ENCODE measurements at places on chromosomes 2 and 18.
A peak's percentile ranks its signal among the peaks of the same experiment; 100 is the strongest.

DNA sequence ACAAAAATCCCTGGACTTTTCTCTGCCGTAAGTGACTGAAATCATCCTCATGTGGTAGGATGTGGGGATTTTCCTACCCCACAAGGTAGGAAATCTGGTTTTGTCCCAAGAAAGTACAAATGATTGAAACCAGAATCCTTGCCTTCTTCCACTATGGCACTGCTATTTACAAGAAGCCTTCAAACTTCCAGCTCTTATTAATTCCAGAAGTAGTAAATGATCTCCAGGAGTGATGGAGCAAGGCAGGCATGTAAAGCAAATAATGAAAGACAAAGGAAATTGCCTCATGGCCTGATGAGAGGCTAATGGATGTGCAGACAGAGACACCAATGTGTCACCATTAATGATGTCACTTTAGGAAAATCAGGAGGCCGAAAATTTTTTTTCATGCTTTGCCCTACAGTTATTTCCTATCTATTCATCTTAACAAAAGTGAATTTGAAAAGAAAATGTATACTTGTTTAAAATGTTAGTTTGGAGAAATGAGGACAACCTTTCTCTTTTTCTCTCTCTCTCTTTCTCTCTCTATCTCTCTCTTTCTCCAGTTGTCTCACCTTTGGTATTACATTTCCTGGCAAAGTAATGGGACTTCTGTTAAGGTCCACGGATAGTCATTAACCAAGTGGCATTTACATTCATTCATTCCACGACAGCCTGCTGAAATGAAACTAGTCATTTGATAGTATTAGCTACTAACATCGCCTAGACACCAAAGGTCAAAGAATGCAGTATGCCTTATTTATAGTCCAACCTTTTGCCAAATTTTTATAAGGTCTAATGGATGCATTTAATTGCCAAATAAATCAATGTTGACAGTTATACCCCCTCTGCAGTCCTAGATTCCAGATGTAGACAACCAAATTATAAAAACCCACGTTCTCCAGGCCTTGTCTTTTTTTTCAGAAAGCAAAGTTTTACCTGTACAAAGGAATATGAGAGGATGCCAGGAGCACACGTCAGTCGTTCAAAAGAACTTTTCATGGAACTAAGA is 5.0 kb upstream of the EVA1A start:
- no peak for DNase-seq

GRCh38 chr2:28096421-28096820 is 205.9 kb downstream of the BABAM2 start:
- no peak for DNase-seq

- DNase-seq, result peak; percentile 50
Measured at GRCh38 chr2:37573451-37574388, 97.7 kb downstream of the CDC42EP3 start.

GRCh38 chr2:103847276-103847675 is 1006.6 kb upstream of the POU3F3 start:
- DNase-seq, result no peak

GRCh38 chr2:210003359-210003758 is 921 bp downstream of the RPE start:
- DNase-seq, result no peak

GRCh38 chr2:239181903-239182581 is 218.8 kb downstream of the HDAC4 start:
- no peak for DNase-seq

DNA sequence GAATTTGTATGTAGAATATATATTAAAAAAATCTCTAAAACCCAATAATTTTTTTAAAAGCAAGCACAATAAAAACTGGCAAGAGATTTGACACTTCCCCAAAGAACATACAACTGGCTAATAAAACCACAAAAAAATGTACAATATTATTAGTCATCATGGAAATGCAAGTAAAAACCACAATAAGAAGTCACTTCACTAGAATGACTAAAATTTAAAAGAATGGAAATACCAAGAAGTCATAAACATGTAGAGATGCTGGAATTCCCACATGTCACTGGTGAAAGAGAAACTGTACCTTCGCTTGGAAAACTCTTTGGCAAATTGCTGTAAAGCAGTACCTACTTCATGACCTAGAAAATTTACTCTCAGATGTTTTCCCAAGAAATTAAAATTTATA is 43.4 kb upstream of the KYNU start:
- DNase-seq, result no peak

- DNase-seq, result no peak
Measured at GRCh38 chr2:213688133-213688532, 403.9 kb downstream of the SPAG16 start.

DNA sequence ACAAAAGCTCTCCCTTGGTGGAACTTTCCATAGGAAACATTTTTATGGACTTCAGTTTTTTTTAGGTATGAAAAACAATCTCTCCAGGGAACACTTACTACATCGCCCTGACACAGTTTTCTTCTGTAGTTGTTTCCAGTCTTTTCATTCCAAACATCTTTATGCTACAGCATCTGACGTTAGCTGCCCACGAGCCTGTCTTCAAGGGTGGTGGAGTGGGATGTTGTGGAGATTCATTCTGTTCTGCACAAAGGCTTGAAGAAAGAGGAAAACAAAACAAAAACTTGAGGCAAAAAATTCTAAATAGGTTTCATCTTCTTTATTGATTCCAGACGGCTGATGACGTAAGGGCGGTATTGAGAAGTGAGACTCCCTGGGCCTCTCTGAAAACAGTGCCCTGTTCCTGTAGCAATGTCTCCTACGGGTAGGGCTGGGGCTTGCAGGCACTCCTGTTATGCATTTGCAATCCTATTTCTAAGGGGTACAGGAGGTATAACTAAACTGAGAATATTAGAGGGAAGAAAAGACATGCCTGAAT is 375.0 kb downstream of the RNF144A start:
- DNase-seq, result no peak

DNA sequence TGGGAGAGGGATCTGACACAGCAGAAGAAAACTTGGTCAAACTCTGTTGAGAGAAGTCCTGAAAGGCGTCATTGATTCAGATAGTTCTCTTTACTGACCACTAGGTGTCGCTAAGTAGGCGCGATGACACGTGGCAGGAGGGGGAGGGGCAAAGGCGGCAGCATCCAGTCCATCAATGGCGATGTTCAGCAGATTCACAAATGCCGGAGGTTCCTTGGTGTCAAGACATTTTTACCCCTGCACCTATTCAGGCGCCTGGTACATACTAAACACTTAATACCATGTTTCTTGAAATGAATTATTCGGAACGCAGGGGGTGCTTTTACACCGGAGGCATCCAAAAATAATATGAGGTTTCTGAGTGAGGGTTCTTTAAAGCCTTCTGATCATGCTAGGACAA is 3.0 kb upstream of the PLEK start:
- DNase-seq, result peak; percentile 89

- no peak for DNase-seq
Measured at GRCh38 chr2:157487747-157488146, 43.9 kb upstream of the CYTIP start.

GRCh38 chr2:167898340-167898739 is 349.1 kb downstream of the STK39 start:
- no peak for DNase-seq

GRCh38 chr18:37762076-37762621 is 196.6 kb upstream of the CELF4 start:
- no peak for DNase-seq

DNA sequence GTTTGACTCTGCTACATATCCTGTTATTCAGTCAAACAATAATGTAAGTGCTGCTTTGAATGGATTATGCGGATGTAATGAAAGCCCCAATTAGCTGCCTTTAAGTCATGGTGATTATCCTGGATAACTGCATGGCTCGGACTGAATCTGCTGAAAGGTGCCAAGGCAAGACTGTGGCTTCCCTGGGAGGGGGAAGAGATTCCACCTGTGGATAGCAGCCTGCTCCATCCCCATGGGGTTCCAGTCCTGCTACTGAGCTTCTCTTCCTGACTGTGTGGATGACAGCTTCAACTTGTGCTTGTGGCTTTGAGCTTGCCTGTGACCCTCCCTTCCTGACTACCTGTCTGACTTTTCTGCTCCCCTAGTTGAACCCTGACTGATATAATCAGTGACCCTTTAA is 540.0 kb upstream of the GYPC start:
- DNase-seq, result no peak

GRCh38 chr18:74604774-74605173 is 7.1 kb downstream of the ZNF407 start:
- DNase-seq, result peak; percentile 47

GRCh38 chr18:52829876-52830405 is 489.9 kb downstream of the DCC start:
- no peak for DNase-seq

- no peak for DNase-seq
Measured at GRCh38 chr2:240747256-240747655, 55.6 kb downstream of the AQP12A start.

- no peak for DNase-seq
Measured at GRCh38 chr2:27381577-27382181, 1.1 kb upstream of the ZNF513 start.

DNA sequence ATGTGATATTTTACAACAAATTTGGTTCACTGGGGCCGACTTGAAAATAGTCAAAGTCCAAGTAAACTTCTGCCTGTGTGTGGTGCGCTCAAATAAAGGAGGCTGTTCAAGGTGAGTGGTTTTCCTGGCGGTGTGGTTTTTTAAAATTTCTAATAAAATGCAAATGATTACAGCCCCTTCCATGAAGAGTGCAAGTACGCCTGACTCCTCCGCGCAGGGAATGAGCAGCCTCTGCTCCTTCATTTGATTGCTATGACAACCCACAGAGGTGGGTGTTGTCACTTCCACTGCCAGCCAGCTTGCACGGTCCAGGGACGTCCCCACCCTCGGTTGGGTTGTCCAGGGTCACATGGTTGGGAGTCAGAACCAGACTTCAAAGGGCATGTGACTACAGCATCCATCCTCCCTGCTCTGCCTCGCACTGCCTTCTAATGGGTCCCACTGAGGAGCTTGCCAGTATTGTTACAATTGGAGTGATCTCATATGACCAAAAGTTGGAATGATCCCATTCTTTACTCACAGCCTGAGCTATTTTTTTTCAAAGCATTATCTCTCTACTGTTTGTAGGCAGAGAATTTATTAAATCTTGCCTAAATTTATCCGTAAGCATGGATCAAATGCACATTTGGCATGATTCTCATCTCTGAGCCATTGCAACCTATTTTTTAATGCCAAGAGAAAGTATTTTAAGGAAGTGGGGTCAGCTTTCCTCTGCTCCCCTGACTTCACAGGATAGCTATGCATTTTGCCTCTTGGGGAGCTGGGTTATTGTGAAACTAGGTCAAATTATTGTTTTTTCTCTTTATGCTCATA is 121.3 kb downstream of the AGAP1 start:
- no peak for DNase-seq

- peak; percentile 19 for DNase-seq
Measured at GRCh38 chr2:101976891-101977290, 14.9 kb upstream of the IL1R2 start.

GRCh38 chr2:196538189-196538588 is 101.3 kb upstream of the CCDC150 start:
- DNase-seq, result no peak

- no peak for DNase-seq
Measured at GRCh38 chr2:74314107-74314506, 29.1 kb downstream of the SLC4A5 start.

DNA sequence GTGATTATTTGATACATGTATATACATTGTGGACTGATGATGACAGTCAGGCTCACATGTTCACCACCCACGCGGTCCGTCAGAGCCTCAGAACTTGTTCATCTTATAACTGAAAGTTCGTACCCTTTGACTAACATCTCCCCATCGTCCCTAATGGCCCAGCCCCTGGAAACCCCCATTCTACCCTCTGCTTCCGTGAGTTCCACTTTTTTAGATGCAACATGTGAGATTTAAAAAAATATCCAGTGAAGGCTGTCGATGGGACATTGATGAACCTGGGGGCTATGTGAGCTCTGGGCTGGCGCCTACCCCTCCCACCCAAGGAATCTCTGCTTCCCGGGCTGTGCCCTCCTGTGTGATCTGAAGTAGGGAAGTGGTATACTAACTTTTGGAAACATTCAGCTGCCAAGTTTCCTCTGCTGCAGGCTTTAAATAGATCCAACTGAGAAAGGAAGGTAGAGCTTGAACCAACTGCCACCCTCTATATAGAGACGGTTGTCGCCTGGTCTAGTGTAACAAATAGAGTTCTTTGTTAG is 163.8 kb downstream of the FAM210A start:
- DNase-seq, result no peak

DNA sequence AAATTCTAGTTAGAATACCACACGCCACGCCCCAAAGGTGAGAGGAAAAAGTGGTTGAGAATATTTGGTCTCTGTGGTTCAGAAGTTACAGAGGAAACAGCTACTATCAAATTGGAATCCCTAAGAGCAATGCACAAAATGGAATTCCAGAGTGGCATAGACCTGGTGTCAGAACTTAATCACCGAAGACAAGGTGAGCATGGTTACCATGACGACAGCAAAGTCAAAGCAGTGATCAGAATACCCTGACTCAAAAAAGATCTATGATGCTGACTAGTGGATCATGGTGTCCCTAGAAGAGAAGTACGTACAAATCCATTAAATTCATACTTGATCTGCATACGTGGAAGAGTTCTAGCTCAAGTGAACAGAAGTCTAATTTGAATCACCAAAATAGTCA is 14.5 kb downstream of the LRRTM4 start:
- no peak for DNase-seq

DNA sequence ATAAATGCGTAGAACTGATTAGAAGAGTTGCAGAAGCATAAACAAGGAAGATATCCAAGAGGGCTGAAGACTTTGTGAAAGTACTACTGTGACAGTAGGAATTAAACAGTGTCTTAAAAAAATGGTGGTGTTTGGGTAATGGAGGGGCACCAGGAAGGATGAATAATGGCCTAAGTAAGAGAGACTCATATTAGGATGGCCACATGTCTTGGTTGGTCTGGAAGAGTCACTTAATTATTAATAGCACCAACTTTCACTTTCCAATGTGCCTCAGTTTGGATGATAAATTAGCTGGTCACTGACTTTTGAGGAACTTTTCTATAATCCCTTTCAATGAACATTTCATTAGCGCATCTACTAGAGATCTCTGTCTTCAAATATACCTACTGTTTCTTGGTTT is 372.2 kb downstream of the NYAP2 start:
- DNase-seq, result peak; percentile 31

- DNase-seq, result no peak
Measured at GRCh38 chr18:79874553-79875530, 76.6 kb downstream of the SLC66A2 start.

GRCh38 chr2:150424406-150424805 is 63.1 kb downstream of the RND3 start:
- DNase-seq, result no peak

- peak; percentile 52 for DNase-seq
Measured at GRCh38 chr2:228048838-228049490, 132.5 kb downstream of the SPHKAP start.

GRCh38 chr18:30044496-30044895 is 998.0 kb downstream of the DSC3 start:
- DNase-seq, result no peak

- DNase-seq, result peak; percentile 47
Measured at GRCh38 chr2:26178746-26179436, 6.0 kb downstream of the GAREM2 start.

- DNase-seq, result no peak
Measured at GRCh38 chr2:133303150-133303549, 265.1 kb downstream of the NCKAP5 start.
